ENCODE measurements at places on chromosomes 4 and X. TPM values are rescaled to one million over a fixed set of nuclear protein-coding genes. Genes with fewer than 3 reads are reported as not detected.

Gene SSX4
- not detected for total RNA-seq

Gene SLC34A2
- total RNA-seq: not detected

Gene CCKAR
- total RNA-seq: 0.74 TPM

DNA sequence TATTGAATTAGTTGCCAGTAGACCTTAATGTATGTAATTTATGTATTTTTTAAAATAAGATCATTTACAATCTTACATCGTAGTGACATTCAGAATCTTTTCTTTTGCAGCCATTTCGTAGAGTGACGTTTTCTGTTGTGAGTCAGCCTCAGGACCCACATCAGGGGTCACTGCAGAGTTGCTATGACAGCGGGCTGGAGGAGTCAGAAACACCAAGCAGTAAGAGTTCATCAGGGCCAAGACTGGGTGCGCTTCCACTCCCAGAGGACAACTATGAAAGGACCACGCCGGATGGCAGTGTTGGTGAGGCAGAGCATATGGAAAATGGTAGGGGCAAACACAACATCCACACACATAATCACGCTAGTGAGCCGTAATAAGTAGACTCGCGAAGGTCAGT, 199.9 kb downstream of the PCDH7 start:
- DNase-seq: no peak

DNA sequence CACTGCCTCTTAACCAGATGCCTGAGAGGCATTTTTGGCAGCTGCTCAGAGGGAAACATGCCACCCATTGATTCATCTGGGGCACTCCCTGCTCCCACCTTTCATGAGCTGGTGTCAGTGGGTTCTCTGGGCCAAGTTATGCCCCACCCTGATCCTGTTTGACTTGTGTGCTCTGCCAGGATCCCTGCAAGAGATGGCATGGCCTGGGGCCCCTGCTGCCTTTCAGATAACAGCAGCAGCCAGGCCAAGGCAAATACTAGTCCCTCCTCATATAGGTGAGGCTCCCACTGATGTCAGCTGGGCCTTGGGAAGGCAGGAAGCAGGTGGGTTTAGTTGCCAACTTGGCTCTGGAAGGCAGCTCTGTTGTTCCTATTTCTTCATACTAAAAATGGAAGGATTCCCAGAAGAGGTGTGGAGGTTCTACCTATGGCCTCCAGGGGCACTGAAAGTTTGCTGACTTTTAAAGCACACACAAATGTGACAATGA, 192.9 kb upstream of the RBPJ start:
- DNase-seq: no peak

- DNase-seq: no peak
Observed at GRCh38 chr4:86496094-86497080, 97.7 kb upstream of the PTPN13 start.

DNA sequence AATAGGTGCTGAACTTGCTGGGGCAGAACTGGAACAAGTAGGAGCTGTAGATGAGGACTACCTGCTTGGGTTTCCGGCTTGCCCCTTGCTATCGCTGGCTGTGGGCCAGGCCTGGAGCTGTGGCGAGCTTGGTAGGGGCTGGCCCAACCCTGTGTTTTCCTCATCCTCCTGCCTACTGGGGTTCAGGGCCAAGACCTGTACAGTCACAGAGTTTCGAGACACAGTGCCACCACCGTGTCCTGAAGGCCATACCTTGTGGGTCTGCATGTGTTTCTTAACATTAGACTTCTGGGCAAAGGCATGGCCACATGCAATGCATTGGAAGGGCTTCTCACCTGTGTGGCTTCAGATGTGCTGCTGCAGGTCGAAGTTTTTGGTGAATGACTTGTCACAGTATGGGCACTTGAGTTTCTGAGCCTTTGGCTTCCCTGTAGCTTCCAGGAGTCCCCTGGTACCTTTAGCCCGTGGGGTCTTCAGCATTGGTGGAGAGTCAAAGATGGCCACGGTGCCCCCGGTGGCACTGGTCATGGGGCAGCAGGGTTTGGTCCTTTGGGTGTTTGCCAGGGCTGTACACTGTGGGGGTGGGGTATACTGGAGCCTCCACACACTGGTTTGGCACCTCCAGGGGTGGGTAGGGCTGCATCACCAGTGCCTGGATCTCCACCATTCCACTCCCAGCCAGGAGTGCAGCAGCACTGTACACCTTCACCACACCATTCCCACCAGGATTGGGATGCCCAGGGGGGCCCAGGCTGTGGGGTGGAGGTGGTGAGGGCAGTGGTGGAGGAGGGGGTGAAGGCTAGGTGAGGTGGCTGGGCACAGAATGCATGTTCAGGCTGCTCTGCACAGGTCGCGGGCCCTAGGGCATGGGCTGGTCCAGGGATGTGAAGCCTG, 52.1 kb downstream of the CFAP299 start:
- no peak for DNase-seq

DNA sequence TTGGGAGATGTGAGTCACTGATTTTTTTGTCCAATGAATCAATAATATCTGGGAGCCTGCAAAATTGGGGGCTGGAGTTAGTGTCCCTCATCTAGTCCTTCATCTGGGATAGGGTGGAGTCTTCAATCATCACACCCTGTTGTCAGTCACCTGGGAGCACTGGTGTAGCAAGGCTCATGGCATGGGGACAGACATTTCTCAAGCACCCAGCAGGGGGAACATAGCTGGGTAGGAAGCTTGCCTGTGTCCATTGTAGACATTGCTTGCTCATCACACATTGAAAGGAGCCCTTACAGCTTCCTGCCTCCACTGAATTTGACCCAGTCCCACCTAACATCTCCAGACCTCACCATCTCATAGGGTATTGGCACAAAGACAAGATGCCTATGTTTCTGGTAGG, 61.2 kb downstream of the SEL1L3 start:
- DNase-seq: no peak

GRCh38 chr4:13162886-13163285, 321.3 kb downstream of the RAB28 start:
- DNase-seq: no peak
